Activated T-helper 2 cell treated with anti-CD3 and anti-CD28 coated beads, Interferon-gamma antibody, Interleukin-2, Interleukin-4, amounts not matched to agents 10 μg/mL and 5 μg/mL and 100 μg/mL, durations not matched to agents 14 hours and 24 hours and 36 hours (primary cell): ENCODE measurements at places on chromosomes 12 and 14. TPM values are rescaled to one million over a fixed set of nuclear protein-coding genes. Genes with fewer than 3 reads are reported as not detected.

GRCh38 chr12:120874547-120875245, 29.5 kb downstream of the SPPL3 start:
- no peak for DNase-seq

SCN8A gene
- 0.25 and 0.39 TPM in 2 replicates for total RNA-seq

- DNase-seq, result no peak
Measured at GRCh38 chr12:100266585-100266834, 369 bp downstream of the DEPDC4 start.

GRCh38 chr12:69984241-69984640, 159.2 kb downstream of the MYRFL start:
- no peak for DNase-seq

DNA sequence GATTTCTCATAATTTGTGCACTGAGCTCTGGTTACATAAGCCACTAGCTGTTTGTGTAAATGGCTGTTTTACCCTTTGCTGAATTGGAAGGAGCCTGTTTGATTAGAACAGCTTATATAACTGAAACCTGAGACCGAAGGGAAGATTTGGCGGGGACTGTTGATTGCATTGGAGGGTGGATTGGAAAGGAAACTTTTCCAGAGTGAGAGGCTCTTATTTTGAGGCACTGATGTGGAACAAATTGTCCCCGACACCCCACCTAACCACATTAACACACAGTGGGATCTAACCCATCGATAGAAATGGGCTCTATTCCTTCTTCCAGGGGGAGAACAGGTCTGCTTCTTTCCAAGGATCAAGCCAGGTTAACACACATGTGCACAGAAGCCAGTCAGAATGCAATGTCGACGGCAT, 51.7 kb downstream of the TMEM30B start:
- DNase-seq, result no peak

GRCh38 chr12:49671031-49671765, 36.0 kb downstream of the FMNL3 start:
- no peak for DNase-seq

- DNase-seq, result no peak
Measured at GRCh38 chr12:89262855-89263552, 89.3 kb downstream of the DUSP6 start.

GRCh38 chr12:16611146-16611545, 5.2 kb upstream of the LMO3 start:
- no peak for DNase-seq

- no peak for DNase-seq
Measured at GRCh38 chr14:96221841-96222240, 17.2 kb downstream of the BDKRB2 start.

ETFBKMT gene
- total RNA-seq, result 0.37 and 0.39 TPM in 2 replicates

KCNJ8 gene
- not detected in 2 replicates for total RNA-seq

KLRK1 gene
- 0.69 and 0.75 TPM in 2 replicates for total RNA-seq

DNA sequence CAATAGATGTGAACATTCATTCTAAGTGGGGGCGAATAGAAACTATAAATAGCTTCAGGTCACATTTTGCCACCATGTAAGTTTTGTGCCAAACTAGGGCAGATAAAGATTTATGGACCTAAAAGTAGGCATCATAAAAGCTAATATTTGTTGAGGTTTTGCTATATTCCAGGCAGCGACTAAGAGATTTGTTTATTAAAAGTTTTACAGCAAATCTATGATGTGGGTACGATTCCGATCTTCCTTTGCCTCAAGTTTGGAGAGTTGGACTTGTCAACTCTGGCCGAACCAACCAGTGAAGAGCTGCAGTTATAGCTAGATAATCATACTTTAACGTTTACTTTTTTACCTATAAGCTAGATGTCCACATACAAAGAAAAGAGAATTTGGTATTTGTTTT, 1.6 kb downstream of the MAPK1IP1L start:
- no peak for DNase-seq

GRCh38 chr14:44204061-44204835, 302.8 kb downstream of the FSCB start:
- no peak for DNase-seq

AKT1 gene
- total RNA-seq, result 145 TPM in 2 replicates

- no peak for DNase-seq
Measured at GRCh38 chr12:106274575-106275121, 26.8 kb upstream of the CKAP4 start.

VRTN gene
- total RNA-seq, result not detected in 2 replicates

- DNase-seq, result no peak
Measured at GRCh38 chr12:83826112-83826511, 1086.5 kb downstream of the SLC6A15 start.

DNA sequence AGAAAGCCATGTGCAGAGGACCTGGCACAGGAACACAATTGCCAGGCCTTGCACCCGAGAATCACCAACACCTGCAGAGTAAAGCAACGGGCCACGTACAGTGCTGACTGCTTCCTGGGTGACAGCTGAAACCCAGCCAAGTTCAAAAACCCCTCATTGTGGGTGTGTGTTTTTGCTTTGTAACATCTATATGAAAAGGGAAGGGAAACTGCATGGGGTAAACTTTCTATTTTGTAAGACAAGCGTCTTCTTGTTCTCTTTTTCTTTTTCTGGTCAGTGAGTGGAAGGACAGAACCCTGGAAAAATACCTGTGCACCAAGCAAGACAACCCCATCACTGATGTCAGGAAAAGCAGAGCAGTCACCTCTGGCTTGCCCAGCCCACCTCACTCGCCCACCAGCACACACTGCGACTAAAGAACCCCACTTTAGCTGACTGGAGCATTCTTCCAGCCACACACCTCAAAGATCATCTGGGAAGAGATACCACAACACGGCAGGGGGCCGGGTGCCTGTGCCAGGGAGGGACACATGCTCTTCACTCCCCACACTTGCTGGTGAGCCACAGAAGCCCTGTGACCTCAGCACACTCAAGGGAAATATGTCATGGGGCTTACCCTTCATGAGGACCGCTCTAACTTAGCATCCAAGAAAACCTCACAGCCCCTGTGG, 172.3 kb downstream of the NDUFA12 start:
- no peak for DNase-seq

DLST gene
- total RNA-seq, result 102 and 103 TPM in 2 replicates

- DNase-seq, result no peak
Measured at GRCh38 chr14:31965071-31965734, 111.9 kb upstream of the ARHGAP5 start.

P3H3 gene
- total RNA-seq, result 5.2 and 5.3 TPM in 2 replicates

CD163 gene
- total RNA-seq, result not detected in 2 replicates

DNA sequence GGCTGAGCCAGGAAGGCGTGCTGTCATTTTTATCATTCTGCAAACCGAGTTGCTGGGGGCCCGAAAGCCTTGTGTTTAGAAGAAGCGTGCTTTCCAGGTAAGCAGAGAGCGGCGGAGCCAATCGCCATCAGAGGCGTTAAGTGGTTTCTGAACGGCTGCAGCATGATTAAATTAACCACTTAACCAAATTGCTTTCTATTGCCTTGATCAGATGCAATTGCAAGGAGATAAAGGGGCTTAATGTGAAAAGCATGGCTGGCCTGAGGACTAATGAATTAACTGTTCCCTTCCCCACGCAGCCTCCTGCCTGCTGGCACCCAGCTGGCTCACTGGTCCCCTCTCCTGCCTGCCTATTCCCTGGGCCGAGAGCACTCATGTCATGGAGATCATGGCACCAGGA, 36.6 kb upstream of the CHGA start:
- no peak for DNase-seq

RAD9B gene
- 0.28 and 0.41 TPM in 2 replicates for total RNA-seq

DNA sequence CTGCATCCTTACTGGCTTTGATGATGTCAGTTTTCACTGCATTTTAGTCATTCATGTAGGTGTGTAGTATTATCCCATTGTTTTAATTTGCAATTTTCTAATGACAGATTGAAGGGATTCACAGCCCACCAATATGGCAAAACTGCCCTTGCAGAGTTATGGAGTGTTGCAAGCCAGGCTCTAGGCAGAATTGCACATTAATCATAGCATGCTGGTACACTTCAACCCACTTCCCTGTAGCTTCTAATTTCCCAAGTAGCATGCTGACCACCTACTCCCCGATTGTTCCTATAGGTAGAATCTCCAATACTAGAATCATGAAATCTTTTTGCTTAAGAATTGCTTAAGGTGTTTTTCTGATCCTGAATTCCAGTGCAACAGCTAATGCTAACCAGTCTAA, 5.2 kb upstream of the RNASE6 start:
- DNase-seq, result no peak

DNA sequence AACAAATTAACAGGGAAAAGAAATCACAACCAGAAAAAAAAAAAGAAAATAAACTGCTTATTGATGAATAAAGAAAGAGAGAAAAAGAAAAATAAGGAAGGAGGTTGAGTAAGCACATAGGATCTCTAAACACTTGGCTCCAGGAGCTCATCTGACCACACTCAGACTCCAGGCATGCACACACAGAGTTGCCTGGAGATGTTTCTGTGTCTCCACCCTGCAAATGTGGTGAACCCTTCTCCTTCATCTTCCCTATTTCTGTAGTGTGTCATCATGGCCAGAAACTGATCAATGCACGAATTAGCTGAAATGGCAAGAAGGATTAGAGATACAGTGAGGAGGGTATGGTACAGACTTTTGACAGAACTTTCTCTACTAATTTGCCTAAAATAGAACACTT, 20.2 kb downstream of the OR4N2 start:
- no peak for DNase-seq

DNA sequence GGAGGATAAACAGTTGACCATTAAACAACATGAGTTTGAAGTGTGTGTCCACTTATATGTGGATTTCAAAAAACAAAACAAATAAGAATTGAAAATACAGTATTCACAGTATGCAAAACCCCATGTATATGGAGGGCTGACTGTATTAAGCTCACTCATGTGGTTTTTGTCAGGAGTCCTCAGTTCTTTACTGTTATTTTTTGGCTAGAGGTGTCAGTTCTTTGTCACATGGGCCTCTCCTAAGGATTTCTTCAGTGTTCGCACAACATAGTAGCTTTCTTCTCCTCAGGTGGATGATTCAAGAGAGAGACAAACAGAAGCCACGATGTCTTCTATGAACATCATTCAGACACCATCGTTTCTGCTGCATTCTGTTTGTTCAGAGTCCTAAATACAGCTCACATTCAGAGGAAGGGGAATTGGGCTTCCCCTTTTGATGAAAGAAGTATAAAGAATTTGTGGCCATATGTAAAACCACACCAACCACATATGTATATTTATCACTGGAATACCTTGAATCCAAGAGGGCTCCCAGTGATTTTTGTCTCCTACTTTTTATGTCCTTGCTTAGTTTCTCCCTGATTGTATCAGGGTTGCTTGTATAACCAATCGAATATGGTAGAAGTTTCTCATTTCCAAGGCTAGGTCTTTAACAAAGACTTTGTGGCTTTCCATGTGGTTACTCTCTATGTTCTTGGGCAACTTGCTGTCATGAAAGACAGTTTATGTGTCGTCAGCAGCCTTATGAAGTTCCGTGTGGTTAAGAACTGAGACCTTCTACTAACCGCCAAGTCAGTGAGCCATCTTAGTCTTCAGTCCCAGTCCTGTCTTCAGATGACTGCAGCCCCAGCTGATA, 18.9 kb downstream of the MNAT1 start:
- peak; percentile 67 for DNase-seq

DNA sequence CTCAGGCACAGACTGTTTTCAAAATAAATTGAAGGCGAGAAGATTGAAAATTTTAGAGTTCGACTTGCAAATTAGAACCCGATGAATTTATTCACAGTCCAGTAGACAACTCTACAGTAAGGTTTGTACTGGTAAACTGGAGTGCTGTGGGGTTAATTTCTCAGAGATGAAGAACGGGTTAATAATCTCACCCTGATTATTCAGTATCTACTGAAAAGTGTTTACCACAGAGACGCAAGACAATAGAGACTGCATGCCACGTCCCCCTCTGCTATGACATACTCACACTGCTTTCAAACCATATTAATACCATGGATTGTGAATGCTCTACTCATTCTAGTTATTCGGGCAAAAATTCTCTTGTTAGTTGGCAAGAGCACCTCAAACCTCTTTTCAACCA, 36.1 kb downstream of the CFL2 start:
- DNase-seq, result no peak

GYS2 gene
- total RNA-seq, result 0.07 and 0.14 TPM in 2 replicates

DNA sequence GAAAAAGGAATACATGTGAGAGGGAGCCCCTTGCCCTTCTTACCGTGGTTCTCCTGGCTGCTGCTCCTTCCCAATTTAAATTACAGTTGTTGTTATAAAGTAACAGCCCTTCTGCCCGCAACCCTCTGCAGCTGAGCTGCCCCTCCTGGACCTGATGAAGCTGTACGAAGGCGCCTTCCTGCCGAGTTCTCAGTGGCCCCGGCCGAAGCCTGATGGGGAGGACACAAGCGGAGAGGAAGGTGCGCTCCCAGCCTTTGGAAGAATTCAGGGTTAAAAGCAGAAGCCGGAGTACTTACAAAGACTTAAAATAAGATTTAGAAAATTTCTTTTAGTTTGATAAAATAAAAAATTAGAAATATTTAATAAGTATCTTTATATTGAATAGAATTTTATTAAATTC, 55.2 kb downstream of the EP400 start:
- no peak for DNase-seq

- no peak for DNase-seq
Measured at GRCh38 chr14:72945356-72946027, 19.2 kb downstream of the DCAF4 start.

GRCh38 chr12:79932357-79932756, 2.5 kb downstream of the PPP1R12A start:
- no peak for DNase-seq

SERPINA12 gene
- not detected in 2 replicates for total RNA-seq

INHBC gene
- total RNA-seq, result 0.14 TPM in 2 replicates

GRCh38 chr12:78929075-78929418, 64.5 kb downstream of the SYT1 start:
- DNase-seq, result no peak

DNA sequence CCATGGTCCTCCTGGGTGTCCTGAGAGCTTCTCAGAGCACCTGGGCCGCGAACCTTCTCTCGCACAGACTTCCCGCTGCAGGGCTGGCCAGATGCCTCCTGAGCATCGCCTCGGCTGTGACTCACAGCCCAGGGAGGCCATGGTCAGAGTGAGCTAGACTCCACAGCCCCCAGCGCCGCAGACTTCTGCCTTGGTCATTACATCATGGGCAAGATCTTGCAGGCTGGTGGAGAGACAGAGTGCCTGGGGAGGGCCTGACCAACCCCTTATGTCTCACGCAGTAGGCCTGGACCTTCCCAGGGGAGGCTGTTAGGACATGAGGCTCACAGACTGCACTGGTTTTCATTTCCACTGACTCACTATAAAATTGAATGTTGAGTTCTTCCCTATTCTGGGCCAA, 41.8 kb downstream of the SMOC1 start:
- no peak for DNase-seq
